Upper lobe of right lung (tissue), 1 donor: ENCODE measurements at places on chromosomes 13 and 19.

DNA sequence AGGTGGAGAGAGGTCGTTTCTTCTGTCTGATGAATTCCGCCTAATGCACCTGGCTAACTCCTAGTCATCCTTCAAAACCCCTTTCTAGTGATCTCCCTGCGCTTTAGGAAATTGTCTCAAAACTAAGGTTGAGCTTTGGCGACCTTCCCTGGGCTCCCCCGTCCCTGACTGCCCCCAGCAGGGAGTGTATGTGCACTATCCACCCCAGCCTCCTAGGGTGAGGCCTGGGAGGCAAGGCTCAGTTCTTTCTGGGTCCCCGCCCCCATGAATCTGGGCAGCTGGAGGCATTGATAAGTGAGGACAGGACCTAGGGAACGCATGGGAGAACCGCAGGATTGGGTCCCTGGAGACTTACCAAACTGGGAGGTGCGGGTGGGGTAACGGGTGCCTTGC, 378 bp downstream of the TLE6 start:
- DNase-seq = no peak

GRCh38 chr13:80604098-80604497, 263.2 kb upstream of the SPRY2 start:
- DNase-seq = no peak

DNA sequence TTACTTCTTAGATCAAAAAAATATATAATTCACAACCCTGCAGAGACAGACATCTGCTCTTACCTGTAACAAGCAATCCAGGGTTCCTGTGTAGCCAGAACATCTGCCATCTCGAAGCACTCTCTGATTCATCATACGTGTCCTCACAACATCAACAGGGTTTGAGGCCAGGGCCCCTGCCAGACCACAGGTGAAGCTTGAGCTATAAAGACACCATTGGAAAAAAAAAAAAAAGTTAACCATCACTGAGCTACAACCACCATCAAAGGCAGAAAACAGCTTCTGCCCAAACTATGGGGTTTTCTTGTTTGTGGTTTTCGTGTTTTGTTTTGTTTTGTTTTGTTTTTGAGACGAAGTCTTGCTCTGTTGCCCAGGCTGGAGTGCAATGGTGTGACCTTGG, 19.3 kb downstream of the SLC25A30 start:
- DNase-seq = no peak

DNA sequence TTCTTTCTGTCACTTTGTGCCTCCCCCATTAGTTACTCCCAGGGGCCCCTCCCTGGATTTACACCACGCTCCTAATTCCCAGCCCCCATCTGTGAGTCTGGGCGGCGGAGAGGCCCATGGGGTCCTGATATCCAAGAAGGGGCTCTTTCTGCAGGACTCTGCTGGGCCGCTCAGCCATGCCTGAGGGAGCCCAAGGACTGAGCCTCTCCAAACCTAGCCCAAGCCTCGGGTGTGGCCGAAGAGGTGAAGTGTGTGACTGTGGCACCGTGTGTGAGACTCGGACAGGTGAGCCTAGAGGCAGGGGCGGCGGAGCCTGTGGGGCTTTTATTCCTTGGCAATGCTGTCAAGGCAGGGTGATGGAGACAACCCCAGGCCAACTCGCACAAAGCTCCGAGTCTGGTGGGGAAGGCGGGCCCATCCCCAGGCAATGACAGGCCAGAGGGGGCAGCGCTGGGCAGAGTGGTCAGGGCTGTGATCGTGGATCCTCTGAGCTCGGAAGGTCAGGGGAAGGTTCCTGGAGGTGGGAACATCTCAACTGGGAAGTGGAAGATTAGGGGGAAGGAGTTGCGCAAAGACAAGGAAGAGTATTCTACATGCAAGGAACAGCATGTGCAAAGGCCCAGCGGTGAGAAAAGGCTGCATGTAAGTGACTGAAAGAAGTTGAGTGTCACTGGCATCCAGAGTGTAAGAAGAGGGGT, 1.6 kb downstream of the PLEKHG2 start:
- DNase-seq = peak; percentile 71

GRCh38 chr13:33524086-33524485, 238.5 kb upstream of the STARD13 start:
- no peak for DNase-seq

DNA sequence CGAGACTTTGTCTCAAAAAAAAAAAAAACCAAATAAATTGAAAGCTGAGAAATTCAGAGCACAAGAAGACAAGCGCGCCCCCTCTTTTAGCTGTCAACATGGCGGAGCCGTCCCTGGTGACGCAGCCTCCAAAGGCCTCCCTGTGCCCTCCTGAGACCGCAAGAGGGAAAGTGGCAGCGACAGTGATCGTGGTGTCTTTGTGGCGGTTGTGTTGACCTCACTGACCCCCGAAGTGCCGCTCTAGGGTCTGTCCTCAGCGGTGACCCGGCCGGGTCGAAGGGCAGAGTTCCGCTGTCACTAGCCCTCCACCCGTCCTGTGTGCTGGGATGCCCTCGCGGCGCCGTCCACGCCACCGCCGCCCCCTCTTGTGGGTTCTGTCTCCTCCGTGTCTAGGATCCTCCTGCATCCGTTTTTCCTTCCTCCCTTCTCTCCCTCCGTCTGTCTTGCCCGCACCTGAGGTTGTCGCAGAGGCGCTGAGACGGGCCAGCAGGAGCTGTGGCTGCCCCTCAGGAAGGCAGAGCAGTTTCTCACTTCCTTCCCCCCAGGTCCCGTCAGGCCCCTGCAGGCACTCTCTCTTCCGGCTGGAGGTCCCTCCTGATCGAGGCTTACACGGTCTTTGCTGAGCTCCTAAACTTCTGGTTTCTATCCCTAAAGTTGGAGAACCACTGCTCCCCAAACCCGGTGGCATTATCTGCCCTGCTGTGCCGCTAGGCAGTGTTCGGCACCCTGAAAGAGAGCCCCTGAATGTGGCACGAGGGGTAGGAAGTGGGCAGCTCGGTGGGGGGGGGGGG, 7.2 kb downstream of the UHRF1 start:
- no peak for DNase-seq

DNA sequence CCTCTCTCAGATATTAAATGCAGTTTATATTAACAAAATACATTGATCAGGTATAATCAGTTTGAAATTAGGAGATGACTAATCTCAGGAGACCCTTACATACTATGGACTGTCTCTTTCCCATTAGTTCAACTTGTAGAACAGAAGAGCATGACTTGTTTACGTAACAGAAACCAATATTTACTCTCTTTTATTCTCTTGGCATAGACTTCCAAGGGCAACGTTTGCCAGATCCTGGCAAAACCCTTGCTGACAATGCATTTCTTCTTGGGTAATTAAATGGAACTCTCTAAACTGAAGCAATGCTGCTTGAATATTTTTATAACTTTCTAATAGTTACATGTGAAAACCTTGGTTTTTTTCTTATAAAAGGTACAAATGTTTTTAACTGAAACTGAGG, 68.3 kb upstream of the MYO16 start:
- no peak for DNase-seq

DNA sequence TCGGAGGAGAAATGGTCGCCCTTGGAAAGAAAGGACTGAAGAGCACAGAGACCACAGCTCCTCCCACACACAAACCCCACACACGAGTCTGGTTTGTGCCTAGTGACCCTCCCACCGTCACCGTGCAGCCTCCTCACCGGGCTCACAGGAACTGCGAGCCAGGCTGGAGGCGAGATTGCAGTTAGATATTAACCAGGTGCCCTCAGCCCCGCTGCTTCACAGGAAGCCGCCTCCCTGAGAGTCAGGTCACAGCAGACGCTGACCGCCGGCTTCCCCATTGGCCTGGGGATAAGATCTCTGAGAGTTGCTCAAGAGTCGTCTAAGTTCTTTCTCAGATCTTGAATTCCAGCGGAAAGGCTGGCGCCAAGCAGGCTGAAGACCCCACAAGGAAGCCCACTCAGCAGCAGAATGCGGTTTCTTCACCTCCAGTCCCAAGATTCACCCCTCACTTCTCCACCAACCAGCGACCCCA, 870 bp downstream of the ZNF44 start:
- peak; percentile 95 for DNase-seq
